ENCODE measurements at places on chromosomes 11 and 22. TPM values are rescaled to one million over a fixed set of nuclear protein-coding genes. Genes with fewer than 3 reads are reported as not detected.

TNNT3 gene
- not detected for total RNA-seq

HTR3B gene
- total RNA-seq, result not detected

BCO2 gene
- 1.0 TPM for total RNA-seq

KCNJ5 gene
- total RNA-seq, result 0.51 TPM

C22orf31 gene
- 0.17 TPM for total RNA-seq

RFPL2 gene
- not detected for total RNA-seq
